ENCODE measurements at places on chromosomes 6 and 20. TPM values are rescaled to one million over a fixed set of nuclear protein-coding genes. Genes with fewer than 3 reads are reported as not detected.

ZCCHC3 gene
- total RNA-seq, result 11.1 TPM

SLC35D3 gene
- not detected for total RNA-seq

DNA sequence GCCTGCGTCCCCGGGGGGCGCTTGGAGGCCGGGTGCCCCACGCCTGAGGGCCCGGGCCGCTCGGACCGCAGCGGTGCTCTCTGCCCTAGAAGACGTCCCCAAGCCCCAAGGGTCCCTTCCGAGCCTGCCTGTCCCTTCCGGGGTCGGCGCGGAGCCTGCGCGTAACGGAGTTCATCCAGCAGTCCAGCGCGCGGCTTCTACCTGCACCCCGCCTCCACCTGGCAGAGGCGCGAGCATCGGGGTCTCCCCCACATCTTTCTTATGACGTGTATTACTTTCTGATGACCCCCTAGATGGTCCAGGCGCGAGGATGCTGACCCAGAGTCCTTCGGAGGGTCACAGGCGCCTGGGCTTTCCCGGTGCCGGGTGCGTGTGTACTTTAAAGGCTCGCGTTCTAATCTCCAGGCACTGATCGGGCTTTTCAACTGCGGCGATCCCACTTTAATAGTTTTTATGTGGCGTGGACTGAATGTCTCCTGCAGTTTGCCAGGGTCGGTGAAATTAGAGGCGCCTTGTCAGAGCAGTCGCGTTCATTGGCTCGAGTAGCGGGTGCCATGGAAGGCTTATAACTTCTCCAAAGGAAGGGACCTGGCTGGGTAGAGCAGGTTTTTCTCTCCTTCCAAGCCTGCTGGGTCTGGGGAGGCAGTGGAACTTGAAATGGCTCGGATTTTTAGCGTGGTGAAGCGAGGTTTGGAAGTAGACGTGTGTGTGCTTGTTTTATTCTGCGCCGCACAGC is 912 bp downstream of the EYA4 start:
- peaks cover 36% of the 10 kb centered on the region for H3K36me3 ChIP-seq
- H3K4me3 ChIP-seq, result peak overlapping the region; percentile 67
- H3K27me3 ChIP-seq, result no peaks in the 10 kb centered on the region
- DNase-seq, result peak; percentile 47
- peaks cover 3% of the 10 kb centered on the region for H3K4me1 ChIP-seq
- H3K27ac ChIP-seq, result peak overlapping the region; percentile 1

DNA sequence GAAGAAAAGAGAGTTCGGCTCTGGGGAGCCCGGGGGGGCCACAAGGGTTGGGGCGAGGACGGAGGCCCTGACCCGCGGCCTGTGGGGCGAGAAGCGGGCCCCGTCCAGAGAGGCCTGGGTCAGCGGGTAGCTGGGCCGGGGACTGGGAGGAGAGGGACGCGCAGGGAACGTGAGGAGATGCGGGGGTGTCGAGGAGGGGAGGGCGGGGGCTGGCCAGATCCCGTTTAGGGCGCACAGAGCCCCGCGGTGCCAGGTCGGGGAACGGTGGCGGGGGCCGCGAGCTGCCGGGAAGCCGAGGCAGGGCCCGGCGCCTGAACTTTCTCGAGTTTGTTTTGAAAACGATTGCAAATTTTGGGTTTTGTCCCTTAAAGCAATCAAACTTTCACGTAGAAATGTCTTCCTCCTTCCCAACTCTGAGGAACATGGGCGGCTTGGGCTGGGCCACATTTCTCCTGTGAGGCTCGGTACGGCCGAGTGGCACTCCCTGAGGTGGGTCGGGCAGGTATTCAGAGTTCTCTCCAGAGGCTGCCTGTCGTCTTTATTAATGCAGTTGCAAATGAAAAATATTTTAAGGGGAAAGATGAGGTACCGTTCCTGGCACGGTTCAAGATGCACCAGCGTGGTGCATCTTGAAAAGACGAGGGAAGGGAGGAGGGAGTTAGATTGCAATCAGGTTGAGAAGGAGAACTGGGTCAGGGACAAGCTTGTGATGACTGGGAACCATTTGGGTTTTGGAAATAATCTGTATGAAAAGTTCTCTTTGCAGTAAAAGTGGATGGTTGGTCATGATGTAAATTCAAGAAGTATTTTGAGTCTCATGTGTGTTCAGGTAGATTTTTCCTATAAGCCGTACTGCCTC is 972 bp downstream of the RNF8 start:
- peak; percentile 31 for DNase-seq
- peak overlapping the region; percentile 97 for H3K4me3 ChIP-seq
- H3K4me1 ChIP-seq, result peaks cover 31% of the 10 kb centered on the region
- H3K27me3 ChIP-seq, result no peaks in the 10 kb centered on the region
- H3K27ac ChIP-seq, result peak overlapping the region; percentile 84

- peaks cover 88% of the 10 kb centered on the region for H3K27me3 ChIP-seq
- H3K4me3 ChIP-seq, result no peak overlapping the region
- H3K36me3 ChIP-seq, result no peaks in the 10 kb centered on the region
- no peak overlapping the region for H3K27ac ChIP-seq
Observed at GRCh38 chr6:44272999-44273566, 2.8 kb downstream of the TMEM151B start.

DNA sequence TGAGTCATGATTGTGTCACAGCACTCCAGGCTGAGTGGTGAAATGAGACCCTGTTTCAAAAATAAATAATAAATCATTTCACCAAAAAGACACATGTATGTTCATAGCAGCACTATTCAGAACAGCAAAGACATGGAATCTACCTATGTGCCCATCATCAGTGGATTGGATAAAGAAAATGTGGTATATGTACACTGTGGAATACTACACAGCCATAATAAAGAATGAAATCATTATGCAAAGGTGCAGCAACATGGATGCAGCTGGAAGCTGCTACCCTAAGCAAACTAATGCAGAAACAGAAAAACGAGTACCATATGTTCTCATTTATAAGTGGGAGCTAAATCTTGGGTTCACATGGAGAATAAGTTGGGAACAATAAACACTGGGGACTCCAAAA is 33.1 kb downstream of the ZNF451 start:
- H3K4me1 ChIP-seq, result no peaks in the 10 kb centered on the region
- H3K27me3 ChIP-seq, result no peaks in the 10 kb centered on the region
- H3K27ac ChIP-seq, result no peak overlapping the region
- no peak overlapping the region for H3K4me3 ChIP-seq
- DNase-seq, result no peak
- no peaks in the 10 kb centered on the region for H3K36me3 ChIP-seq

- H3K36me3 ChIP-seq, result no peaks in the 10 kb centered on the region
- H3K4me3 ChIP-seq, result no peak overlapping the region
- H3K4me1 ChIP-seq, result peaks cover 12% of the 10 kb centered on the region
- no peak overlapping the region for H3K27ac ChIP-seq
- H3K27me3 ChIP-seq, result peaks cover 87% of the 10 kb centered on the region
- no peak for DNase-seq
Observed at GRCh38 chr20:44762466-44763140, 16.9 kb downstream of the KCNK15 start.

GRCh38 chr20:22232473-22232872 is 351.9 kb downstream of the FOXA2 start:
- H3K27ac ChIP-seq, result no peak overlapping the region
- no peak overlapping the region for H3K4me3 ChIP-seq

GRCh38 chr20:14553774-14554534 is 216.5 kb upstream of the FLRT3 start:
- H3K27me3 ChIP-seq, result no peaks in the 10 kb centered on the region
- H3K36me3 ChIP-seq, result no peaks in the 10 kb centered on the region
- no peak overlapping the region for H3K4me3 ChIP-seq
- DNase-seq, result no peak
- no peaks in the 10 kb centered on the region for H3K4me1 ChIP-seq
- H3K27ac ChIP-seq, result no peak overlapping the region

DNA sequence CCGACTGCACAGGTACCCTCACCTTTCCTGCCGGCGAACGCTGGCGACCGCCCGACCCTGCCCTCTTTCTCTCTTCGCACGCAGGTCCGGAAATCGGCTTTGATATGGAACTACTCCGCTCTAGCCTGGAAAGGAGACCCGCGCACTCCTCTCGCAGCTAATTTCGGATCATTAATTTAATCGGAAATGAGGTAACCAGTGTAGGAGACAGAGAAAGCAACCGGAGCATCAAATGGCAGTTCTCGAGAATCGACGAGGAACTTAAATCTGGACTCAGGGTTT is 949 bp upstream of the ATXN1 start:
- DNase-seq, result peak; percentile 21
- no peaks in the 10 kb centered on the region for H3K27me3 ChIP-seq
- peak overlapping the region; percentile 85 for H3K27ac ChIP-seq
- peak overlapping the region; percentile 83 for H3K4me3 ChIP-seq

- H3K4me1 ChIP-seq, result no peaks in the 10 kb centered on the region
- H3K36me3 ChIP-seq, result no peaks in the 10 kb centered on the region
- H3K27me3 ChIP-seq, result peaks cover 29% of the 10 kb centered on the region
Observed at GRCh38 chr20:46552460-46553420, 2.3 kb upstream of the OCSTAMP start.

GRCh38 chr6:57224769-57225515 is 2.8 kb upstream of the RAB23 start:
- H3K27me3 ChIP-seq, result no peaks in the 10 kb centered on the region
- DNase-seq, result no peak
- H3K36me3 ChIP-seq, result peaks cover 16% of the 10 kb centered on the region

DNA sequence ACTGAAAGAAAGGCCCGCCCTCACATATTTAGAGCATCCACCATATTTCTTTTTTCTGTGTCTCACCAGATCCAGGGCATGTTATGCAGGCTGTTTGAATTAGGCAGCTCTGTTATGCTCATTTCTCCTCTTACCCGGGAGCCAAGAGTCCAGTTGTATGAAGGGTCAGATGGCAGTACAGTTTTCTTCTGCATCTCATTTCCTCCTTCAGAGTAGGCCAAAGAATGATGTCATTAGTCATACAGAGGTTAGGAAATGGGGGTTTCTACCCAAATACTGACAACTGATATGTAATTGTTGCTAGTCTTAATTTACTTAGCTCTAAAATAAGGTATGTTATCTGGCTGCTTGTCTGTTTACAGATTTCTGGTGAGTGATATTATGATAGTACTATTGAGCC is 130.8 kb downstream of the SOBP start:
- no peak overlapping the region for H3K4me3 ChIP-seq
- no peak overlapping the region for H3K27ac ChIP-seq
- DNase-seq, result no peak
- no peaks in the 10 kb centered on the region for H3K27me3 ChIP-seq

GRCh38 chr6:56770011-56770520 is 127.4 kb upstream of the DST start:
- DNase-seq, result no peak
- peaks cover 41% of the 10 kb centered on the region for H3K4me1 ChIP-seq
- H3K4me3 ChIP-seq, result no peak overlapping the region

DNA sequence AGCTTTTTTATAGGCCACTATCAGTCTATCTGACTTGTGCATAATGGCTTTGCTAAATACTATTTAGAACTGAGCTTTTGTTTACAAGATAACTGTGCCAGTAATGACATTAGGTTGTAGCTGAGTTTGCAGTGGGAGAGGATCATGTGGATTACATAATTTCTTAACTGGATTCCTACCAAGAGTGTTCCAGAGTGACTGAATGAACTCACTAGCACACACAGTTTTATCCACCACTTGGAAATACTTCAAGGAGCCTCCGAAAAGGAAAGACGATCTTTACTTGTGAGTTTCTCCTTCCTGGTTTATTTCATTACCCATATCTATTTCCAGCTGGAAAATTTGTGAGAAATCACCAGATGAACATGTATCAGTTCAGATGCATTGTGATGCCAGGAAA is 10.9 kb upstream of the SYNE1 start:
- H3K27me3 ChIP-seq, result peaks cover 42% of the 10 kb centered on the region
- no peaks in the 10 kb centered on the region for H3K36me3 ChIP-seq
- H3K4me3 ChIP-seq, result no peak overlapping the region
- DNase-seq, result no peak
- no peaks in the 10 kb centered on the region for H3K4me1 ChIP-seq
